ENCODE measurements at places on chromosomes 2 and 18. TPM values are rescaled to one million over a fixed set of nuclear protein-coding genes. Genes with fewer than 3 reads are reported as not detected.
A peak's percentile ranks its signal among the peaks of the same experiment; 100 is the strongest.

The AUP1 gene
- 67.0 TPM for total RNA-seq

- no peak for DNase-seq
Measured at GRCh38 chr2:126909781-126910180, 11.1 kb downstream of the TEX51 start.

GRCh38 chr2:219959471-219959870 lies 332.0 kb downstream of the SLC4A3 start:
- DNase-seq = no peak

The IL36A gene
- not detected for total RNA-seq

The XDH gene
- not detected for total RNA-seq

The DSC3 gene
- total RNA-seq = 0.38 TPM

GRCh38 chr18:32922951-32923430 lies 150.2 kb upstream of the KLHL14 start:
- no peak for DNase-seq

DNA sequence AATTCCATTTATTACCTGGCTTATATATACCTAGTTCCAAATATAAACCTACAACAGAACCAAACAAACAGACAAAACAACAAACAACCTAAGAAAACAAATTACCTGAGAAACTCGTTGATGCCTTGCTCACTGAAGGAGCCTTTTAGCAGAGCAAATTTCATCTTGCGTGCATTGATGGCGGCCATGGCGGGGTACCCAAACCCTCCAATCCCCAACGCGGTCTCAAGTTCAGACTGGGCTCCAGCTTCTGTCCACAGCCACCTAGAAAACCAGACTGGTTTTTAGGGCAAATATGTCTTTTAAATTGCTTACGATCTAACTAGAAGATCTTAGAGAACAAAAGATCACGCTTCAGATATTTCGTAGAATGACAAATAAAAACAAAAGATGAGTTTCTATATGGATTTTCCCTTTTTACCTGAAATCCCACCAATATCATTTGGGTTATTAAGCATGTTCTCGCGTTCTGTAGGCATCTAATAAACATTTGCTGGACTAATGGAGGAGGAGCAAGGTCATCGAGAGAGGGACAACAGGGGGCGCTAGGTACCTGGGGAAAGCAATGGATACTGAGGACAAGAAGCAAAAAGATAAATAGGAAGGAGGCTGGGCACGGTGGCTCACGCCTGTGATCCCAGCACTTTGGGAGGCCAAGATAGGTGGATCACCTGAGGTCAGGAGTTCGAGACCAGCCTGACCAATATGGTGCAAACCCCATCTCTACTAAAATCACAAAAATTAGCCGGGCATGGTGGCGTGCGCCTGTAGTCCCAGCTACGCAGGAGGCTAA lies 25.2 kb downstream of the PDIA6 start:
- peak; percentile 27 for DNase-seq

DNA sequence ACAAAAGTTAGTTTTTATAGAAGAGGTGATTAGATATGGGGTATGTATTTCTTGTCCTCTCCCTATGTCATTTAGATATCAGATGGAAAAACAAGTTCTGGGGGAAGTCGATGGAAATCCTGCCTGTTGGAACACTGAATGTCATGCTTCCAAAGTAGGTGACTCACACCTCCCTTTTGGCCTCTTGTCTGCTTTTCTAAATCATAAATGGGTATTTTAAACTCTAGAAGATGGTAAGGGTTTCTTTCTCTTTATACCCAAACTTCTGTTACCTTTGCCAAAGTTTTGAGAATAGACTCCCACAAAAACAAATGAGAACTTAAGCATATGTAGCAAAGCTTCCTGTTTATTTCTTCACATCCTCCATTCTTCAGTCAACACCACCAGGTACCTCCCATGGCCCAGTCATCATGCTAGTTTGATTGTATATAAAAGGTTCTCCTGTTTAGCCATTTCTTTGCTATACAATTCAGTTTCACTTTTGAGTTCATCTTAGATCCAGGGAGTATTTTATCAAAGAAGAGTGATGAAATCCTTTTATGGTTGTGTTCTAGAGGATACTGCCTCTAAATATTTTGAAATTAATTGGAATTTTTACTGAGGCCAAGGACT lies 63.9 kb downstream of the PRKRA start:
- no peak for DNase-seq

- peak; percentile 13 for DNase-seq
Measured at GRCh38 chr2:45681675-45682074, 30.2 kb downstream of the PRKCE start.

GRCh38 chr2:159735648-159736047 lies 23.3 kb downstream of the MARCHF7 start:
- DNase-seq = no peak

DNA sequence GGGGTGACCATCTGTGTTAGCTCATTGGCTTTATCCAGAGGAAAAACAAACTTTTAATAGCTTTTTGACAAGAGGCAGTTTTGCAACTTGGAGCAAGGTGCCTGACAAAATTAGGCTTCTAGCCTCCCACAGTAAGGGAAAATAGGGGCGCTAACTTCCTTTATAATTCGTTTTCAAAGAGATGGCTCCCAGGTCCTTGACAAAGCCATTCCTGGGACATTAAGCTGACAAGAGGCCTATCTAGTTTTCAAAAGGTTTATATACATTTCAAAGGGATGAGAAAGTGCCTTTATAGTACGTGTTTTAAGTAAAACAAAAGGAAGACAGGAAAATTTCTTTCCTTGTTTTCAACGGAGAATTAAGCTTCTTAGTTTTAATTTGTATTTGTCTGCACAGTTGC lies 159.4 kb upstream of the GCFC2 start:
- DNase-seq = no peak

GRCh38 chr2:212538305-212539071 lies at the start of gene ERBB4:
ERBB4 (minus strand) TSS chr2:212538802; CDS start chr2:212538530, 272 bp downstream.
- no peak for DNase-seq

DNA sequence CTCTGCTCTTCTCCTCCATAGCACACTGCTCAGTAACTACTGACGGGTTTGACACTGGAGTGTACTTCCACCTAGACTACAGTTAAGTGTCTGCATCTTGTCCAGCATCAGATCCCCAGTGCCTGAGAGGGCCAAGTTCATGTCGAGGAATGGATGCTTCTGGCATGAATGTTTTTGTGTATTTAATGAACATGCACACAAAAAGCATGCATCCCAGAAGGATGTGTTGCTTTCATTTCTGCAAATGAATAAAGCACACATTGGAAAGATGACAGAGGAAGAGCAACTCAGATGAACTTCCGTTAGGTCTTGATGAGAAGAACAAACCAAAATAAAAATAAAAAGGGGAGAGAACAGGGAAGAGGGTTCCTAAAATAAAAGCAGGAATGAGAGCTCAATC lies 27.9 kb downstream of the C2orf49 start:
- DNase-seq = no peak

DNA sequence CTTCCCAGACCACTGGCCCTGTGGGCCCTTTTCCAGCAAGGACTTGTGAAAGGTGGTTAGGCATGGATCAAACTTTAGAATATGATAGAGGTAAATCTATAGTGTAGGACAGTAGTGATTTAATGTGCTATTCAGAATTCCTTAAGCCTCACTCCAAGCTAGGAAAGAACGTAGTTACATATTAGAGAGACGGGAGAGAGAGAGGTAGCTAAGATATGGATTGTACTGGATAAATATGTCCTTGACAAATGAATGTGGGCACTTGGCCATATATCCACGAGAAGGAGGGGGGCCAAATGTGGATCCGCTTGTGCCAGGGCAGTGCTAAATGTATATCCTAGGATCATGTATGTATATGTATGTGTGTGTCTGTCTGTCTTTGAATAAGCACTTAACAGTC lies 6.5 kb downstream of the KCNJ3 start:
- DNase-seq = no peak

DNA sequence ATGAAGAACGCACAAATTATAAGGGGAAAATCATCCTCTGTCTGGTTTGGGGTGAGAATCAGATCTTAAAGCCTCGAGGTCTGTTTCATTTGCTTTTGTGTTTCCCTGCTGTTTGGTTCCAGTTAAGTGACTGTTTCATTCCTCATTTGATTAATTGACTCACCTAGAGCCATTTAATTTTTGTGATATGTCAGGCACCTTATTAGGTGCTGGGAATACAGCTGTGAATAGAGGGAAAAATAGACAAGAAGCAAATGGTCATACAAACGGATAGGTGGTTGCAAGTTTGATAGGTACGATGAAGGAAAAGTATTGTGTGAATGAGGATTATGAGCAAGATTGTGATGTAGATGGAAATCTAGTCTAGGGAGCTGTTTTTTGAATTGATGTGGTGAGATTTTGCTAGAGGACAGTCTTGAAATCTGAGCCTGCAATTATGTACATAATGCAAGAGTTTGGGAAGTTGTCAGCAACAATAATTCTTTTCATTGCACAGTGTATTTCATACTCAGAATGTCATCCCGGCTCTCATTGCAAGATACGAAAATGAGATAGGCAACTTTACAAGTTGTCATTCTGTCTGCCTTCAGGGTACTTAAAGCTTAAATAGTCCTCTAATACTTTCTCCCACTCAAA lies 2.2 kb downstream of the ACSL3 start:
- DNase-seq = no peak

- DNase-seq = no peak
Measured at GRCh38 chr2:183868707-183869106, 729.6 kb upstream of the ZNF804A start.

DNA sequence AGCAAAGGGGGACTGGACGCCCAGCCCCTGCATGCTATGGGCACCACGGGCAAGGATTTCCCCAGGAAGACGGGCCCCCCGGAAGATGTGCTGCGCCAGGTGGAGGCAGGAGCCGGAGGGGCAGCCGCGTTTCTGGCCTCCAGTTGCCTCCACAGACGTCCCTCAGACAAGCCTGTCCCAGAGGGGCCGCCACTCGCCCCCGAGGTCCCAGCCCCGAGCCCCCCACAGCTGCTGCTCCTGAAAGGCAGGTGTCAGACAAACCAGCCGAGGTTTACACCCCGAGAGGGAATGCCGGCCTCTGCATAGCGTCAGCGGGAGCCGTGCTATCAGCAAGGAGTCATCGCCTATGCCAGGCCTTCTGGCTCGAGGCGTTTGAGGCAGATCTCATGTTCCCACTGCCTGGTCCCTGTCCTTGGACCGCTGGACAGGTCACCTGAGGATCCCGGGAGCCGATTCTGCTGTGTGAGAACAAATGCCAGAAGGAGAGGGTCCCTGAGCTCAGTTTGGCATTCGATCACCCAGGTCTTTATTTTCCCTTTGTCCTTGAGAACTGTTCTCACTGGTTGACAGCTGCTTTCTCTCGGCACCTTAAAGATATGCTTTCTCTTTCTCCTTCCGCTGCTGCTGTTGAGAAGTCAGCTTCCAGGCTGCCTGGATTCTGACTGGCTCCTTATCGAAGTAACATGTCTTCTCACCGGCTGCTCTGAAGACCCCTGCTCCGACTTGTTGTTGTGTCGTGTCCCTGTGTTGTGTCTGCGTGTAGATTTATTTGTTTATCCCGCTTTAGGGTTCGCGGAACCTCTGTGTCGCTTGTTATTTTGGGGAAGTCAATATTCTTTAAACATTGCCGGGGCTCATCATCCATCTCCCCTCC lies 20.6 kb downstream of the CROCC2 start:
- DNase-seq = no peak

GRCh38 chr2:160044728-160045127 lies 17.7 kb downstream of the PLA2R1 start:
- no peak for DNase-seq

- DNase-seq = no peak
Measured at GRCh38 chr2:128445523-128445900, 126.8 kb upstream of the HS6ST1 start.

DNA sequence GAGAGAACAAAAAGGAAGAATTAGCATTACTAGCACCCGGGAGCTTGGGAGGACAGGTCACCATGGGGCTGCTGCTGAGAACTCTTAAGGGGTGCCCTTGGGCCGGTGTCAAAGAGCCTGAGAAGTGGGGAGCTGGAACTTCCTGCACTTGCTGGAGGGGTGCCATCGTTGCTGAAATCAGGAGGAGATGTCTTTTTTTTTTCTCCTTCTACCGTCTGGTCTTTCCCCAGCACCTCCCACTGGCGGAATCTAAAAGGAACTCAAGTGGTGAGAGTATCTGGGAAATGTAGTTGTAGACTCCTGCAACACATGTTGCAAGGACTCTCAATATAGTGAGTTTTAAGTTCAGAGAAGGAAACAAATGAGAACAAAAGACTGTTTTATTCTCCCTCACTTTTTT lies 6.1 kb upstream of the AMMECR1L start:
- DNase-seq = no peak

DNA sequence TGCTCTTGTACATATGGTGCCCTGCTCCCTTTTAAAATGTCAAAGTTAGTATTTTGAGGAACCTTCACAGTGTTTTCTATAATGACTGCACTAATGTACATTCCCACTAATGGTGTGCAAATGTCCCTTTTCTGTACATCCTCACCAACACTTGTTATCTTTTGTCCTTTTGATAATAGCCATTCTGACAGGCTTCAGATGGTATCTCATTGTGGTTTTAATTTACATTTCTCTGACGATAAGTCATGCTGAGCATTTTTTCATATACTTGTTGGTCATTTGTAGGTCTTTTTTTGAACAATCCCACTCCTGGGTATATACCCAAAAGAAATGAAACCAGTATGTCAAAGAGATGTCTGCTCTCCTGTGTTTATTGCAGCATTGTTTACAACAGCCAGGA lies 268.3 kb downstream of the FBXO15 start:
- DNase-seq = no peak

DNA sequence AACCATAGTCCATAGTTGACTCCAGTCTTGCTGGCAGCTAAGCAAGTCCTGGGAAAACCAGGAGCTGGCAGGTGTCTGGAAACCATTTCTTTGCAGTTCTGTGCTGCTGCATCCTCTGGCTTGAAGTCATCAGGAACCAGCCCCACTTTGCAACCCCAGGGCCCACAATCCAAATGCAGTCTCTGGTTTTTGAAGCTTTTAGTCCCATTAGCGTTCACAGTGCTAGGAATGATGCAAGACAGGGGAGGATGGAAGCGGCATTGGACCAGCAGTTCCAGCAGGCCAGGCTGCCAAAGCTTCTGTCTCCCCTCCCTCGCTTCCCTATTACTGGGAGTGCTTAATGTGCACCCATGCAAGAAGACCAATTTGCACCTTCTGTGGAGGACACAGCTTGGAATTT lies 106.4 kb downstream of the ZBTB7C start:
- DNase-seq = no peak
